A549 (cell line): ENCODE measurements at places on chromosomes 3 and 15.

- no peak for DNase-seq
Measured at GRCh38 chr3:143824735-143825385, 23.4 kb downstream of the SLC9A9 start.

DNA sequence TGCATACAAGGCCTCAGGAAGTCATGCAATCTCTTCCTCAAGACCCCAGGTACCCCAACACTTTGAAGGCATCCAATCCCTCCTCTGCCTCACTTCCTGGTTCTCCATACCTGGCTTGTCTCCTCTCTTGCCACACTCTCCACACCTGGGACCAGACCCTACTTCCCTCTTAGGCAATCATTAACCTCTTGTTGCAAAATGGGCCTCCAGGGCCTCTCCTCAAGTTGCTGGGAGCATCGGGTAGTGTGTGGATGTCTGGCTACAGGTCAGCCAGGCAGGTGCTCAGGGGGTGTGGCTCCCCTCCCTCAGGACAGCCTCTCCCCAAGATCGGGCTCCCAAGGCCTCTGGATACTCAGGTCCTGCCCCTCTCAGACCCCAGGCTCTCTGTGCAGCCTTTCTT, 8.6 kb downstream of the PLA2G4E start:
- DNase-seq: no peak

GRCh38 chr3:52249683-52250082, 4.1 kb downstream of the PPM1M start:
- no peak for DNase-seq

- no peak for DNase-seq
Measured at GRCh38 chr15:97009031-97009431, 678.5 kb downstream of the NR2F2 start.

GRCh38 chr15:42184296-42184695, 23.8 kb downstream of the VPS39 start:
- no peak for DNase-seq
